Stimulated activated CD4-positive, alpha-beta T cell treated with anti-CD3 and anti-CD28 coated beads, Interleukin-12 subunit alpha, Interleukin-12 subunit beta, amount 100 ng/mL, for 24 hours (primary cell): ENCODE measurements at places on chromosomes 5 and 9.

- DNase-seq: no peak
These were observed 191.3 kb upstream of the PRDM9 start for GRCh38 chr5:23316060-23316591.

GRCh38 chr9:96461336-96461735 lies 11.4 kb downstream of the HABP4 start:
- DNase-seq: no peak

- no peak for DNase-seq
These were observed 6.5 kb downstream of the RPS6 start for GRCh38 chr9:19373527-19373926.

DNA sequence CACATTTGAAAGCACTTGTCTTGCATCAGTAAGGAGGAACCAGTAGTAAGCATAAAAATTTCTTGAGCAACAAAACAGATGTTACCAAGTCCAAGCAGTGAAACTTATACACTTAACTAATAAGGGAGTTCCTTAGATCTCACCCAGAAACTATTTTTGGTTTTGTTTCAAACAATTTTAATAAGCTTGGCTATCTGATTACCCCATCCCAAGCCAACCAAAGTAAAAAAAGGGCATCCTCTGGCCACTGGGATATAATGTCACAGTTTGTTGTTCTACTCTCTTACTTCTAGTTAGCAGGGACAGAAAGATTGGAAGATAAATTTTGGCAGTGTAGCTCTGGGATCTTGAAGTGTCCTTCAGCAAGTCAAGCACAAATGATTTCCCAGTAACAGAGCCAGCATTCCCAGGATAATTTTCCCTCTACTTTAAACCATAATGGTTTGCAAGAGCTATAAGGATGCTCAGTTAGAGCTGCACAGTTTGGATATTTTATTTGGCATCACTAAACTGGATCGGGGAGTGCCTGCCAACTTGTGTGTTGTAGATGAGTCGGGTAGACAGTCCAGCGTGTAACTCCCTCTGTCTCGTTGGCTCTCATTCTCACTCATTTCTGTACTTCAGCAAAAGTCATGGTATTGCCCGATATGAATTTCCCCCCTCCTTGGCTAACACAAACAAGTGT lies 161.9 kb upstream of the HMHB1 start:
- no peak for DNase-seq

DNA sequence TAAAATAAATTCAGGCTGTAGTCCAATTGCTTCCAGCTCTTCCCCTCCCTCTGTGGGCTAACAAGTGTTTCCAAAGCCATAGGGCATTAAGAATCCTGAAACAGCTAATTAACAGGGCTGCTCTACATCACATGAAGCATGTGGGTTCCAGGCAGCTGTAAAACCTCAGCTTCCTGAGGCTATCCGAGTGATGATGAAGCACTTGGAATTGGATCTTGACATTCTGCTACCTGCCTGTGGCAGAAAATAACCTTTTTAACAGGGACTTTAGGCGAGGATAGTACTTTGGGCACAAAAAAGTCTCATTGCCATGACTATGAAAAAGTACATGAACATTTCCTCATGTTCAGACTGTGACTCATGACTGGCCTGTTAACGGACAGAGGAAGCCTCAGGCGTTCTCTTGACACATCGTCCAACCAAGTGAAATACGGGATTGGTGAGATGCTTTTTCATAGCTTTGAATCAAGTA lies 107.2 kb downstream of the PDE4D start:
- DNase-seq: no peak
